ENCODE measurements at places on chromosomes 4 and X.

DNA sequence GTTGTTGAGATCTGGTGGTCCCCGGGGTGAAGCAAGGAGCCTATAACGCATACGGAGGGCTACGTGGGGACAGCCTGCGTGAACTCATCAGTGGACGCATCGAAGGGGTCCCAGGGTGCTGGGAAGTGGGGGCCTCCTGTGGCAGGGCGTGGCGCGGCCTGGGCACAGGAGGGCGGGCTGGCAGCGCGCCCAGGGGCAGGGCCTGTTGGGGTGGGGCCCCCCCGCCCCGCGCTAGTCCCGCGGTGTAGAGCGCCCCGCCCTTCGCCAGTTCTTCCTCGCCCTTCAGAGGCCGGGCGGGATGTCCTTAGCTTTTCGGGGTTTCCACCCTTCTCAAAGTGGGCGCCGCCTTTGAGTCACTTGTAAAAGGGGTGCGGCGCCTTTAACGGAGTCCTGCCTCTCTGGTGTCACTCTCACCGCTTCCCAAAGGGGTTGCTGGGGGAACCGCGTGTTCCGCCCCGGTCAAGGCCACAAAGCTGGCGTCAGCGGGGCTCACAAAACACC, 632 bp downstream of the PLP2 start:
- peak; percentile 88 for DNase-seq
- peak overlapping the region; percentile 90 for H3K27ac ChIP-seq
- peaks cover 47% of the 10 kb centered on the region for H3K4me1 ChIP-seq
- peak overlapping the region; percentile 85 for H3K4me3 ChIP-seq
- no peaks in the 10 kb centered on the region for H3K27me3 ChIP-seq
- peaks cover 38% of the 10 kb centered on the region for H3K36me3 ChIP-seq

- H3K36me3 ChIP-seq, result no peaks in the 10 kb centered on the region
- no peak overlapping the region for H3K27ac ChIP-seq
- H3K4me3 ChIP-seq, result no peak overlapping the region
- DNase-seq, result no peak
- H3K4me1 ChIP-seq, result peaks cover 25% of the 10 kb centered on the region
Observed at GRCh38 chr4:36330796-36331195, 49.4 kb downstream of the DTHD1 start.

DNA sequence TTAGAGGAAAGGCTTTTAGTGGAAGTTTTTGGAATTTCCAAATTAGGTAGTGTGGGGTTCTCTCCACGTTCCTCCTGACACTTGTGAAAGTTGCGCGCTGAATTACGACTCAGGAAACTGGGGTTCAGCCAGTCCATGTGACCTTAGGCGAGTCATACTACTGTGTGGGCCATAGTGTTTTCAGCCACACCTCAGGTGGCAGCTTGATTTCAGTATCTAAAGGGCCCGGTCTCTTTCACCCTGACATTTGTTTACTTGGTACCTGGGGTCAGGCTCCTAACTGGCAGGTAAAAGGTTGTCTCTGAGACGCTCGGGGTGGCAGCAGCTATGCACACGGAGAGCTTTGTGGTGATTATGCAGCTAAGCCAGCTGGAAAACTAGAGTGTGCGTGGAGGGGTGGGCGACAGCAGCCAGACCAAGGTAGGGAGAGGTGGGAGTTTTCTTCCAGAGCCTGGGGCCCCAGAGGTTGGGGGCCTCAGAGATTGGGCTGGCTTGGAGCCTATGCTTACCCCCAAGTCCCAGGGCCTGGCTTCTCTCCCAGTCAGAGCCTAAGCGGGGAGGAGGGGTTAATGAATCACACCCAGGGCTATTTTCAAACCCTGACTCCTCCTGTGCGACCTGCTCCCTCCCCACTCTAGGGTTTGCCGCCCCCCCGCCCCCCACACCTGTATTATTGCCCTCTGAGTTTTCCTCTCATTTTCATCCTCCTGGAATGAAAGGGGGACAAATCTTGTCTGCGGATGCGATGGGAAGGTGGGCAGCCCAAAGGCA, 47.2 kb downstream of the STARD8 start:
- peak overlapping the region; percentile 58 for H3K4me3 ChIP-seq
- H3K36me3 ChIP-seq, result no peaks in the 10 kb centered on the region
- peak; percentile 19 for DNase-seq
- peaks cover 3% of the 10 kb centered on the region for H3K27me3 ChIP-seq

GRCh38 chr4:13137390-13137789, 346.8 kb downstream of the RAB28 start:
- no peak for DNase-seq
- H3K36me3 ChIP-seq, result no peaks in the 10 kb centered on the region
- no peaks in the 10 kb centered on the region for H3K4me1 ChIP-seq
- H3K27me3 ChIP-seq, result no peaks in the 10 kb centered on the region
- H3K4me3 ChIP-seq, result no peak overlapping the region
- no peak overlapping the region for H3K27ac ChIP-seq

DNA sequence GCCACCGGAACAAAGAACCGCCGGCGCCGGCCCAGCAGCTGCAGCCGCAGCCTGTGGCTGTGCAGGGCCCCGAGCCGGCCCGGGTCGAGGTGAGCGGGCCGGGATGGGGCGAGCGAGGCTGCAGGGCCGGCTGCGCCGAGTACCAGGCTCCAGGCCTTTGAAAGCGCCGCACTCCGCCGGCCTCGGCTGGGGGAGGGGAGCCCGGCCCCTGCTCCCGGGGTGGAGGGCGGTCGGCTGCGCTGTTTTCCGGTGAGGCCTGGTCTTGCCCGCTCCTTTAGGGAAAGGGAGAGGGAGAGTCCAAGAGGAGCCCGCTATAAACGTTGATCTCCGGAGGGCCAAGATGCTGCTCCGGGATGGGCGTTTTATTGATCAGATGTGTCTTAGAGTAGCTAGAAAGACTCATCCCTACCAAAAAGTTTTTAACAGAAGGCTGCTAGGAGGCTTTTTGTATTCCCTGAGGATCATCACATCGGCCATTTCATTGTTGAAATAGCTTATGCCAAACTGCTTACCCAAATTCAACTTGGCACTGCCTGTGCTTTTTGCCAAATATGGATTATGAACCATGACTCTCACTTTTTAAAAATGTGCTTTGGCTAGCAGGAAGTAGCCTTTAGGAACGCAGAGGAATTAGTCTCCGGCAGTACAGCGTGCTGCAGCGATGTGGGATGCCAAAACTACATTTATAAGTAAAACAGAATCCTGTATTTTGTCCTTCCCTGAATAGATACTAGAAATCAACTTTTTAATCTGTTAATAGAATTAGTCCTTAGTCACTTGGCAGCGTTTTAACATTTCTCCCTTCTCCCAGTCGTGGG, 760 bp downstream of the TMEM165 start:
- peaks cover 51% of the 10 kb centered on the region for H3K4me1 ChIP-seq
- no peaks in the 10 kb centered on the region for H3K27me3 ChIP-seq
- peak overlapping the region; percentile 88 for H3K4me3 ChIP-seq
- peaks cover 37% of the 10 kb centered on the region for H3K36me3 ChIP-seq

- H3K27ac ChIP-seq, result no peak overlapping the region
- peaks cover 11% of the 10 kb centered on the region for H3K4me1 ChIP-seq
Observed at GRCh38 chr4:7956270-7956808, 16.7 kb upstream of the AFAP1 start.

All from activated CD8-positive, alpha-beta T cell treated with anti-CD3 and anti-CD28 coated beads, Interleukin-2, amount 10 ng/mL, durations not matched to agents 7 days and 5 days (primary cell).